G401 (cell line): ENCODE measurements at places on chromosomes 5 and 9. TPM values are rescaled to one million over a fixed set of nuclear protein-coding genes. Genes with fewer than 3 reads are reported as not detected.

Gene SARDH
- total RNA-seq = 13.2 and 17.3 TPM in 2 replicates

DNA sequence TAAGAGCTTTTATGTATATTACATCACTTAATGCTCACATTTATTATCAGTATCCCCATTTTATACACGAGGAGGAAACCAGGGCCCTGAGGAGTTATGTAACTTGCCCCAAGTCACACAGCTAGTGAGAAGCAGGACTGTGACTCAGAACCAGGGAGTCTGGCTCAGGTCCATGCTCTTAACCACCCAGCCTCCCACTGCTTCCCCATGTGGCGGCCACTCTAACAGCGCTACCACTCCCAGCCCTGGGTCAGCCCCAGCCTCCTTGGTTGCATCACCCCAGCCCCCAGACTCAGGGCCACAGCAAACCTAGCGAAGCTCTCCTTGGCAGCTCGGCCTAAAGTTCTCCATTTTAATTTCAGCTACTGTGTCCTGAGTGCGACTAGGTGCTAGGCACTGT is 159.1 kb downstream of the PAX5 start:
- DNase-seq = no peak

DNA sequence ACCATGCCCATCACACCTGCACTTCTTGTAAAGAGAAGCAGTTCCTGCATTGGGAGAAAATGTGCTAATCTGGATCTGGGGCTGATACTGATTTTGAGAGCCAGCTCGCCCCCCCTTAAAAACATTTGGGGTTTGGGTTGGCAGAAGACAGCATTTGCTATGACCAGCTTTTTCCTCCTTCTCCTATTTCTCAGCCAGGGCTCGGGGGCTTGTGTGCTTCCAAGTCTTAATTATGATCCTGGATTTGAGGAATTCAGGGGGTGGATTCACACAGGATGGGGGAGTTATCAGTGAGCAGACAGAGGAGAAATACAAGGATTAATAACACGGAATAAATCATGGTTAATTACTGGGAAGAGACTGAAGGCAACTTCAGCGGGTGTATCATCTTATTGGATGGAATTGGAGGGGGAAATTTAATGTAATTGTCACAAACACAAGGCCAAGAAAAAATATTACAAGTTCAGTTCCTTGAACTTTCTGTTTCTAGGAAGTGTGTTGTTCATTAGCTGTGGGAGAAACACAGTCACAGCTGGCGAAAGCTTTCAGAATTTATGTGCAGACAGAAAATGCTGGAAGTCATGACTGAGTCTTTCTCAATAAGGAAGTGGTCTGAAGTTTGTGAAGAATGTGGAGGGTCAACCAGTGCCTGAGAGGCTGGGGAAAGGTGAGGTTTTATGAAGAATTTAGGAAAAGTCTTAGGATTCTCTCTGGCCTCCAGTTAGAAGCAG is 15.3 kb downstream of the C9orf152 start:
- no peak for DNase-seq

GRCh38 chr5:651296-652022 is 39.3 kb downstream of the CEP72 start:
- no peak for DNase-seq

DNA sequence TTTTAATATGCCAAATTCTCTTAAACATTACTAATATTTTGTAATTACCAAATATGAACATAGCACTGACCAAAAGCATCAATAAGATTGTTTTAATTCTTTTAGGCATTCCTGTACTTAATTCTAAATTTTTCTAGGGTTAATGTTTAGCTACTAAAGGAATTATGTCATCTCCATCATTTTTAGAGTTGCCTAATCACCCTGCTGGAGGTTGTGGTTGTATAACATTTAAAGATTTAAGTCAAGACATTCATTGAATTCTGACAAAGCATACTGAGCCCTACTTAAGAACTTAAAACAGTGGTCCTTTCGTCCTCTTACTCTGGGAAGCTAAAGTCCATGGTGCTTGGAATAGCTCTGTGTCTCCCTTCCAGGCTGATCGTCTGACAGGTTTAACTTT is 28.1 kb upstream of the DAB2 start:
- DNase-seq = no peak
